Ecto neural progenitor cell (in vitro differentiated cells): ENCODE measurements at places on chromosomes 12 and 14.

DNA sequence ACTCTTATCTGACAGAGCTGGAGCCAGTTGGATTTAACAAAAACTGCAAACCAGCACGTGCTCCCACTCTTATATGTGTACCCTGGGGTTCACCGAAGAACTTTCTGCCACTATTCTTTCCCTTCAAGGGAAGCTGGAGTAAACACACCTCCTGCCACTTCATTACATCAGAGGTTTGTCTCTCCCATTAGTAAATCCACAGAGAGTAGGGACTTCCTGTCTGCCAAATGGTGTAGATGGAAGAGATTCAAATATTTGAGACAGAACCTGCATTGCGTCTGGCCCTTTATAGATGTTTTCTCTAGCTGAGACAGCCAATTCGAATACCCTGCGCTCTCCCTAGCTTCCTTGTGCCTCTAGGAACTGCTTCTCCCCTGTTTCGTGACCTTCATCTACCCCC, 29.1 kb upstream of the AEBP2 start:
- DNase-seq, result no peak

DNA sequence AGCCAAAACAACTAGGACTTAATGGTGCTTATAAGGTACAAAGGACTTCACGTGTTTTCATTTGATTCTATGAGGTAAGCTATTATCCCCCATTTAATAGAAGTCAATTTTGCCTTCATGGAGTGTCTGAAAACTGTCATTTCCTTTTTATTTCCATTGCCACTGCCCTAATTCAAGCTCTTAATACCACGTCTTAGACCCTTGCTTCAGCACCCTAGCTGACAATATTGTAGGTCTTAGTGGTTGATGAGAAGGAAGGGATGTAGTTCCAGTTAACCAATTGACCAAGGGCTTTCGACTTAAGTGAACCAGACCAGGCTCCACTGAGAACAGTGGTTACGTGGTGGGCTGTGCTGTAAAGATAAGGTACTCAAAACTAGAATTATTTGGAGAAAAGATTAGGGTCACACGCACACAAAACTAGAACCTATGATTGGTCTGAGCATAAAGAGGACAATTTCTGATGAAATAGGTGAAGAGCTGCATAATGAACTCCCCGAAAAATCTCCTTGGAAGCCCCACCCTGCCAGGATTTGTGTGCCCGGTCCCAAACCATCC, 9.6 kb upstream of the ASIC1 start:
- DNase-seq, result no peak

DNA sequence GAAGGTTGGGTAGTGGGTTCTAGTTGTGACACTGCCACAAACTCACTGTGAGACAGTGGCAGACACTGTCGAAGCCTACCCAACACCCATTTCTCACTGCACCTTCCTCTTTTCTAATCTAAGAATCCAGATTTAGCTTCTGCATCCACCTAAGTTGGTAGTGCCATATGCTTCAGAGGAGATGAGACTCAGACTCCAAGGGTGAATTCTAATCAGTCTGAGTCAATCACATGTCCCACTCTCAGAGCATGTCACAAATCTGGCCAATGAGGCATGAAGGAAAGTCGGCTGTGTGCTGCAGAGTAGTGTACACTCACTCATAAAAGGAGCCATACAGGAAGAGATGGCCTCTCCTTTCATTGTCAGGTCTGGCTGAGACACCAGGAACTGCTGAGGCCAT, 102.1 kb upstream of the RAP1B start:
- DNase-seq, result no peak

DNA sequence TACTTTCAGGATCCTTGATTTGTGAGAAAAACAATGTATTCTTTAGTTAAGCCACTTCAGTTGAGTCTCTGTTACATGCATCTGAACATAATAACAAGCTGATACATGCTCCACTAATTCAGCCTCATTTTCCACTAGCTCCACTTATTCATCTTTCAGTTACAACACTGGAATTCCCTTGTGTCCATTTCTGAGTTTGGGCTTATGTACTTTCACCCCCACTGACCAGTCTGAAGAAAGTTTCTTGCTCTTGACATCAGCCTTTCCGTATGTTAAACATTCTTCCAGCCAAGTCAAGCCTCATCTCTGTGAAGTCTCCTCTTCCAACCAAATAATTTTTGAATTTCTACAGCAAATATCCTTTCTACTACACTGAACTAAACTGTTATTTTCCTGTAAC, 592.5 kb upstream of the NOVA1 start:
- DNase-seq, result no peak

GRCh38 chr12:53659571-53659981, 16.3 kb downstream of the ATP5MC2 start:
- no peak for DNase-seq

DNA sequence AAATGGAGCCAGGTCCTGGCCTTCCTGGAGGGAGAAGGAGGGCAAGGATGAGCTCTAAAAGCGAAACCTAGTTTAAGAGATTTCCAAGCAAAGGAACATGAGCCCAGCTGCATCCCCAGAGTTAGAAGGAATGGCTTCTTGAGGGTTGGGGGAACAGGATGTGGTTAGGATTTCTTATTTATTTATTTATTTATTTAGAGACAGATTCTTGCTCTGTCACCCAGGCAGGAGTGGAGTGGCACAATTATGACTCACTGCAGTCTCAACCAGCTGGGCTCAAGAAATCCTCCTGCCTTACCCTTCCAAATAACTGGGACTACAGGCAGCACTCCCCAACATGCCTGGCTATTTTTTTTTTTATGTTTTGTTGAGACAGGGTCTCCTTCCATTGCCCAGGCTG, 25.3 kb upstream of the TMEM106C start:
- DNase-seq, result no peak

DNA sequence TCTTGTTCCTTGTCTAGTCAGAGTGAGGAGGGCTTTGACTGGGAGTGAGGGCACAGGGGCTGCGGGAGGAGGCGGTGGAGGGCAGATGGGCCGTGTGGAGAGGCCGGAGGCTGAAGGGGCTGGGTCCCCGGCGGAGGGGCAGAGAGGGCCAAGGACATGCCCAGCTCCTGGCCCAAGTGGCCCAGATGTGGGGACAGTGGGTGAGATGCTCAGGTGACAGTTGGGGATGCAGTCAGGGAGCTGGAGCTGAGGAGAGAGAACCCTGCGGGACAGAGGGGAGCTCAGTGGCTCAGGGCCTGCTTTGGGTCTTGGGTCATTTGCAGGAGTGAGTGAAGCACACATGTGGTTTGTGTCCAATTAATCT, 26.5 kb upstream of the PLD4 start:
- no peak for DNase-seq

DNA sequence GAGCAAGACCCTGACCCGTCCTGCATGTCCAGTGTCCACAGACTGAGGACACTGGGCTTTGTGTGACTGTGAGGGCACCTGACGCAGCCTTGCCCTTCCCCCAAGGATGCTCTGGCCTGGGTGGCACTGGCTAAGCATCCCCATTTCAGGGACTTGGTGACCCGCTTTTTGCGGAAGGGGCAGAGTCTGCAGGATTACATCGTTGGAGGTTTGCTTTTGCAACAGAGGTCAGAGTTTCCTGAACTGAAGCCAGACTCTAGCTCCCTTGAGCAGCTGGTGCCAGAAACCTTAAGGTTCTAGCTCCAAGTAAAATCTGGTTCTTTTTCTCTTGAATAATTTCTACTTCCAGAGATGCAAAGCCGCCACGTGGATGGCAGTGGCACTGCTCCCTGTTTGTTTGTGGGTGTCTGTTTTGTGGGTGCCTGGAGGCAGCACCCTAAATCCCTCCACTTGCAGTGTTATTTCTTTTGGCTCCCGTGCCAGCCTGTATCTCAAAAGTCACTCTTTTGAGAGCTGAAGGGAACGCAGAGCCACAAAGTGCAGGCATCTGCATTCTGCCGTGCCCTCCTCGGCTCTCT, 184.7 kb downstream of the TSPAN9 start:
- no peak for DNase-seq

GRCh38 chr14:100582496-100583165, 4.6 kb downstream of the BEGAIN start:
- DNase-seq, result no peak

- DNase-seq, result no peak
Measured at GRCh38 chr12:6332459-6332858, 9.4 kb downstream of the TNFRSF1A start.

- no peak for DNase-seq
Measured at GRCh38 chr12:53852992-53853391, 85.6 kb upstream of the HOXC13 start.

GRCh38 chr12:45695035-45695434, 34.5 kb upstream of the ARID2 start:
- DNase-seq, result no peak

GRCh38 chr14:21070610-21071224, 613 bp downstream of the ARHGEF40 start:
- no peak for DNase-seq

DNA sequence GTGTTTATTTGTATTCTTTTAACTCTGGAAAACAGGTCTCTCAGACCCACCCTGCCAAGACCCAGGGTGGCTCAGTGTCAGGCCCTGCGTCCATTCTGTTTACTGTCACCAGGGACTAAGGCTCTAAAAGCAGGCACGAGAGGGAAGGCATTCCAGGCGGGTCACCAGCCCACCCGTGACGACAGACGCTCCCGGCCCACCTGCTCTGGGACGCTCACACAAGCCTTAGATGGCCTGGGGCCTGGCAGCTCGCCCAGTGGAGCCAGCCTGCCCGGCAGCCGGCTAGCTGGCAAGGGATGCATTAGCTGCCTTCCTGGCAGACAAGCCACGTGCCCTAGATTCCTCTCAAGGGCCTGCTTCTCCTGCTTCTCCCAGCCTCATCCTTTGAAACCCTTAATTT, 9.2 kb upstream of the NUAK1 start:
- no peak for DNase-seq

DNA sequence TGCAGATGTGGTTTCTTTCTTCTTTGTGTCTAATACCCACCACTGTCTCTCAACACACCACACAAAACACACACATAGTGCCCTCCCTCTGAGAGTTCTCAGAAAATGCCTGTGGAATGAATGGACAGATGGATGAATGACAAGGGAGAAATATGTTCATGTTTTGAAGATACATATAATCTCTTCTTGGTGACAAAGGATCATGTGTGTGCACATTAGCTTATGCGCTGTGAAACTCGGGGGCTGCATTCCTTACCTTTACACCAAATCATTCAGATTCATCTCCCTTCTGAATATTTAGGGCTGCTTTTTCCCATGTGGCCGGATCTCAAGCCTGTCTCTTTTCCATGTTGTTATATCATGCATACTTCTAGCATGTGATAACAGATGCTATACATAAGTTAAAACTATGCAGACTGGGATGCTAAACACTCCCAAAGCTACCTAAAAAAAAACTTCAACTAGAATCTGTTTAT, 111.4 kb downstream of the EPS8 start:
- DNase-seq, result no peak

DNA sequence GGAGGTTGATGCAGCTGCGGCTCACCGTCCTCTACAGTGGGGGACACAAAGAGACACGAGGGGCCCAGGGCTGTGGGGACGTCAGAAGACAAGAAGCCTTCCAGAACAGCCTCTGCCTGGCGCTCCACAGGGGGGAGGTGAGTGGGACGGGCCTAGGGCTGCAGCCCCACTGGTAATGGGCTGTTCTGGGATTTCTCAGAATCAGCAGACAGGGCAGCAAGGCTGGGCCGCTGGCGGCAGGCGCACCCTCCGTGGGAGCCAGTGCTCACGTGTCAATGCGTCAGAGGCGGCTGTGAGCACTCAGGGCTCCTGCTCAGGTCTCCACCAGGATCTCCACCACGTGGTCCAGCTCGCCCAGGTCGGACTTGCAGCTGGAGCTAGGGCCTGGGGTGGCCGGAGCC, 10.0 kb downstream of the CDCA4 start:
- DNase-seq, result no peak

GRCh38 chr14:47278233-47278842, 397.1 kb downstream of the MDGA2 start:
- DNase-seq, result peak; percentile 74

DNA sequence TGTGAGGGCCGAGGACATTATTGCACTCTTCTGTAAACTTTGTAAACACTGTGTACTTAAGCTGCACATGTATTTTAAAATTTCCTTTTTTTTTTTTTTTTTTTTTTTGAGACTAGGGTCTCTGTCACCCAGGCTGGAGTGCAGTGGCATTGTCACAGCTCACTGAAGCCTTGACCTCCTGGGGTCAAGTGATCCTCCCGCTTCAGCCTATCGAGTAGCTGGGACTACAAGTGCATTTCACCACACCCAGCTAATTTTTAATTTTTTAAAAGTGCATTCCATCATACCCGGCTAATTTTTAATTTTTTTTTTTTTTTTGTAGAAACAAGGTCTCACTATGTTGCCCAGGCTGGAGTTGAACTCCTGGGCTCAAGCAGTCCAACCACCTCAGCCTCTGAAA, 42.4 kb downstream of the RASSF8 start:
- DNase-seq, result no peak

- no peak for DNase-seq
Measured at GRCh38 chr14:66698503-66698902, 190.6 kb downstream of the GPHN start.

GRCh38 chr12:52837781-52838608, 3.9 kb upstream of the KRT79 start:
- DNase-seq, result no peak

- no peak for DNase-seq
Measured at GRCh38 chr14:105944632-105945610, 418.5 kb downstream of the TMEM121 start.

GRCh38 chr12:62632411-62632918, 165.8 kb downstream of the MON2 start:
- peak; percentile 77 for DNase-seq

GRCh38 chr14:104892531-104893434, 27.7 kb downstream of the CEP170B start:
- DNase-seq, result peak; percentile 43

- DNase-seq, result no peak
Measured at GRCh38 chr14:99316281-99317163, 44.5 kb upstream of the BCL11B start.

DNA sequence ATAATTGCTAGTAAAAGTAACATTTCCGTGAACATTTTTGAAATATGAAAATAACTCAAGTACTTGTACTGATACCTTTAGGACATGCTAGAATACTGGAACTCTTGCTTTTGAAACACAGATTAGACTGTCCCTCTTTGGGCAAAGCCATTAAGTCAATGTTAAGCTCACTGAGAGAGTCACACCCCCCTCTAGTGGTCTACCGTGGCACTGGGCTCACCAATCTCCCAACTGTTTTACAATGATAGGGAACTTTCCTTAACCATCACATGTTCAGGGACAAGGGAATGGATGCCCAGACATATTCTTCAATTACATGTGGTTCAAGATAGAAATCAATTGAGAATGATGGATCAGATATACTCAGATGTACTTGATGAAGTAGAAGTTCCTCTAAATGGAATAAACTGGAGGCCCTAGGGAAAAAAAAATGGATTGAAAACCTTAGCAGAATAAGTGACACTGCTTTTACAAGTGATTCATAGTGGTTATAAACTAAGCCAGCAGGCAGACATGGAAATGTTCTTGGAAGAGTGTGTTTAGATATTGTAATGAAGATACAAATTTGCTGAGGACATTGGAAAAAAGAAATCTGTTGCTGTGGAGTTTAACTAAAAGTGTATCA, 17.8 kb downstream of the NANOG start:
- peak; percentile 84 for DNase-seq

GRCh38 chr12:3600039-3600720, 109.2 kb downstream of the PRMT8 start:
- no peak for DNase-seq

- peak; percentile 54 for DNase-seq
Measured at GRCh38 chr12:6963791-6964413, 6.6 kb downstream of the PHB2 start.
